Natural killer cell (primary cell): ENCODE measurements at places on chromosomes 7 and 10. TPM values are rescaled to one million over a fixed set of nuclear protein-coding genes. Genes with fewer than 3 reads are reported as not detected.

The SDK1 gene
- 0.11 TPM for total RNA-seq

The MEST gene
- 0.55 TPM for total RNA-seq

The IL15RA gene
- total RNA-seq: 11.8 TPM

GRCh38 chr7:47080816-47081215 is 501.1 kb downstream of the TNS3 start:
- no peak for DNase-seq

The ADAM22 gene
- 3.0 TPM for total RNA-seq
